ENCODE measurements at places on chromosomes 3 and 15.

GRCh38 chr3:179158336-179159039 is 10.3 kb downstream of the PIK3CA start:
- no peak for DNase-seq

- no peak for DNase-seq
Measured at GRCh38 chr3:120393243-120393642, 44.1 kb upstream of the LRRC58 start.

GRCh38 chr3:50624634-50625033 is 7.7 kb downstream of the MAPKAPK3 start:
- DNase-seq = no peak

- DNase-seq = no peak
Measured at GRCh38 chr3:187193181-187193580, 4.1 kb upstream of the RTP1 start.

DNA sequence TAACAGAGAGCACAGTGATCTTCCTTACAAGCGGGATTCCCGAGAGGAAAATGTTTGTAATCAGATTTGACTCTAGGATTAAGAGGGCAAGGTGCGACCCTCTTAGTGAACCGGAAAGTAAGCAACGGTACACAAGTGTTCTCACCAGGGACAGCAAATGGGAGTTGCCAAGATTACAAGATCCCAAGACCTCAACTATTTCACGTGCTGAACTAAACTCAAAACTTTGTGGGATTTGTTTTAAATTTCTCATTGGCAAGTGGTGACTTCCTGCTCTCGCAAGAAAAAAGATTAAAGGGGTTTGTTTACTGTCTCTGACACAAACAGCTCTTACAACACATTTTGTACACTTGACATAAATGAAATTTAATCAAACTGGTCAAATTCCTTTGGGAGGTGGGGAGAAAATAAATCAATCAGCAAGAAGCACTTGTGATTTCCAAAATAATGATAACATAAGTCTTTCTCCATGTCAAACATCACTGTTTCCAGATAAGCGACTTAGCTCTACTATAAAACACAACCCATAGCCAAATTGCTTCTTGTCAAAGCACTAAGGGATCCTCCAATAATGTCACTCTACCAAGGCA is 2.2 kb upstream of the PGPEP1L start:
- DNase-seq = no peak

GRCh38 chr3:70728311-70728710 is 415.9 kb upstream of the MDFIC2 start:
- DNase-seq = no peak

DNA sequence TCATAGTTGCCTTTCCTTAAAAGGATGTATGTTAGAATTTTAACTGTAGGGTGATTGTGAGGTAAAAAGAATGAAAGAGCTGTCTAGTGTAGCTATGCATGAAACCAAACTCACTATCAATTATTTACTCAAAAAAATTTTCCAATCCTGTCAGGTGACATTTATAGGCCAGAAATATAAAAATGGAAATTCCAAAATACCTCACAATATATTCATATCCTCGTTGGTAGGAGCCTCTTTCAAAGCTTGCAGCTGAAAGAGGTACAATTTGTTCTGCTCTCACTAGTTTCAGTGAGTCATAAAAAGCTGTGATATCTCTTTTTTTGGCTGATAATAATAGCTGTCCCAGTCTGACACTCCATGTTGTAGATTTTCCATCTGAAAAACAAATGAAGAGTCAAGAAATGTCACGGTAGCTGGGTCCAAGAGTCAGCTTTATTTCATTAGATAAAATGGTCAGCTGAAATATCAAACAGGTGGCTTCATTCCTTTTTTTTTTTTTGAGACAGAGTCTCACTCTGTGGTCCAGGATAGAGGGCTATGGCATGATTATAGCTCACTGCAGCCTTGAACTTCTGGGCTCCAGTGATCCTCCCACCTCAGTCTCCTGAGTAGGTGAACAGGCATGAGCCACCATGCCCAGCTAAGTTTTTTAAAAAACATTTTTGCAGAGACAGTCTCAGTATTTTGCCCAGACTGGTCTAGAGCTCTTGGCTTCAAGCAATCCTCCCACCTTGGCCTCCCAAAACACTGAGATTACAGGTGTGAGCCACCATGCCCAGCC is 50.8 kb upstream of the XRN1 start:
- DNase-seq = no peak

DNA sequence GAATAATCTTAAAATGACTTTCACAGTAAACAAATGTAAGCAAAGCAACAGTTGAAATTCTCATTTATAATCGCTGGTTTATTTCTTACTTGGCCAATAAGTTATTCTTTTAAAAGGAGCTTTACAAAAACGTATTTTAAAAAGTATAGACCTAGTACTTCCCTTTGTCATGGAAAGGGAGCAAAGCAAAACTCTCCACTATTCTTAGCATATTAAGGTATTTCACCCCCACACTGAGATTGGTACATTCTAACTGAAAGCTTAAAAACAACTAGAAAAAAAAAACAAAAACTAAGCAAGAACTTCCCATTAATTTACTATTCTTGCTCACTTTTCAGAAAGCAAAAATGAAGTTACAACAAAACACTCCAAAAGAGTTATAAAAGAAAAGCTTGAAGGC is 1.5 kb downstream of the ATG3 start:
- DNase-seq = no peak

- DNase-seq = no peak
Measured at GRCh38 chr15:32898414-32898813, 180.6 kb downstream of the GREM1 start.
